ENCODE measurements at places on chromosomes 13 and 19. TPM values are rescaled to one million over a fixed set of nuclear protein-coding genes. Genes with fewer than 3 reads are reported as not detected.

The IRS2 gene
- total RNA-seq: 0.64 TPM

The PTGIR gene
- total RNA-seq: 0.67 TPM

The RUVBL2 gene
- total RNA-seq: 259 TPM

The MEF2B gene
- 0.10 TPM for total RNA-seq

The NBEA gene
- 1.2 TPM for total RNA-seq

Data from mammary microvascular endothelial cell (primary cell).